ENCODE measurements at places on chromosomes 7 and 10.

- DNase-seq = no peak
Observed at GRCh38 chr7:128349466-128349825, 5.7 kb upstream of the RBM28 start.

- no peak for DNase-seq
Observed at GRCh38 chr7:91191771-91192170, 72.5 kb upstream of the FZD1 start.

DNA sequence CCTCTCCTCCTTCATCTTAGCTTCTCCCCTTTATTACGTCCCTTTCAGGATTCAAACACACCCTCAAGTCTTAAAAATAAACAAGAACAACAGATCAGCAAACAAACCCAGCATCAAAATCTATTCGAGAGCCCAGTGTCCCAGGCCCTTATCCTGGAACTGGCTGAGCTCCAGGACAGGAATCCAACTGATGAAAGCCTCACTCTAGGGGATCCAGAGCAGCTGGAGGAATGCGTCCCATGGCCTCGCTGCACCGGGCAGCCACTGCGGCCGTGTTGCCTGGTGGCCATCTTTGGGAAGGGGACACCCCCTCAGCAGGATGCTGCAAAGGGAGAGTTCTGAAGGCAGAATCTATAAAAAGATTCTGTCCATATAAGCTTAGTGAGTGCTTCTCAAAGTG lies 156.5 kb upstream of the BMPER start:
- DNase-seq = no peak

DNA sequence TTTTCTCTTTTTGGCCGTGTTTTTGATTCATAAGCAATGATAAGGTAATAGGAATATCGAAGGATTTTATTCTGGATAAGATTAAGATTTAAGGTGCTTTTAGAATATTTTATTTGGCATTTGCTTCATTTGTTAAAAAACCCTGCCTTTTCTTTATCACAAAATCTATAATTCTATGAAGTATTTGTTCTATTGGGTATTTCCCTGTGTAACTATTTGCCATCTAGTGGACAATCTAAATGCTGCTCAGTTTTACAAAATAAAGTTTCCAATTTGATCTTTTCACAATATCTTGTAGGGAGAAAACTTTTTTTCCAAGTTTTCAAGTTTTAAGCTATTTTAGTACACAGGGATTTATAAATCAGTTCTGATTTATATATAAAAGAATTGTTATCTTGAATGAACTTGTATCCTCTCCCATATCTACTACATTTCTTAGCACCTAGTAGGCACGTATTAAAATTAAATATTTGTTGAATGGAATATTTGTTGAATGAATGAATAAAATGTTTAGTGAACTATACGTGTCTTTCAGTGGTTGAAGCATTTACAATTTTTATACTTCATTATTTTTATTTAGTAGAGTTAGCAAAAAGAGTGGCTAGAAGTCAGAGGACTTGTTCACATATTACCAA lies 26.5 kb downstream of the ANKRD7 start:
- no peak for DNase-seq

DNA sequence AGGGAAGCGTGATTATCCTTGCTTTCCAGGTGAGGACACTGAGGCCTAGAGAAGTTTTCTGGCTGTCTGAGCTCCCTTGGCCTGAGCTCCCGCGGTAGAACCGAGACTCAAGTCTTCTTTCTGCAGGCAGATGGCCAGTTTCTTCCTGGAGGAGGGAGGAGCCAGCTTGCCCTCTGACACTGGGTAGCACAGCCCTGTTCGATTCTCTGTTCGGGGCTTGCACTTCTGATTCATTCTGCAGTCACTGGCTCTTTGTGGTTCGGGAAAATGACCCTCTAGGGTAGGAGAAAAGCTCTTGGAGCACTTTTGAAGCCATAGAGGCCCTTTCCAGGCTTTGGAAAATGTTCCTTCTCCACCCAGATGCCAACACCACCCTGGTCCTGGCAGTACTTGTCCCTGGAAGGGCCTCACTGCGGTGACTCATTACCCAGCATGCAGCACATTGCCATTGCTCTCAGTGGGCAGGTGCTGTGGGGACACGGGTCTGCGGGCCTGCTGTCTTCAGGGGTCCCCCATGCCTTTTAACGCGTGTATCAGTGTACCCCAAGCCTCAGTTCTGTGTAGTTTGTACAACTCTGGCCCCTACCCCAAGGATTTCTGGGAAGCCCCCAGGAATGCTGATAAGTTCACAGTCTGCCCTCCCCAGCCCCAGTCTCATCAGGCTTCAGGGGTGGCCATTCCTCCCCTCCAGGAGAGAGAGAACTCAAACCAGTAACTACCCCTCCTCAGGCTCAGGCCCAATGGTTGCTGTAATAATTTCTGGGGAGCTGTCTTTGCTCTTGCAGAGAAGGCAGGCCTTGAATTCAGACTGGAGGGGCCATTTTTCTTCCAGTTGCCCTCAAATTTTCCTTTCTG lies 11.9 kb downstream of the CHST3 start:
- no peak for DNase-seq

GRCh38 chr7:83366629-83367028 lies 203.9 kb upstream of the PCLO start:
- no peak for DNase-seq

DNA sequence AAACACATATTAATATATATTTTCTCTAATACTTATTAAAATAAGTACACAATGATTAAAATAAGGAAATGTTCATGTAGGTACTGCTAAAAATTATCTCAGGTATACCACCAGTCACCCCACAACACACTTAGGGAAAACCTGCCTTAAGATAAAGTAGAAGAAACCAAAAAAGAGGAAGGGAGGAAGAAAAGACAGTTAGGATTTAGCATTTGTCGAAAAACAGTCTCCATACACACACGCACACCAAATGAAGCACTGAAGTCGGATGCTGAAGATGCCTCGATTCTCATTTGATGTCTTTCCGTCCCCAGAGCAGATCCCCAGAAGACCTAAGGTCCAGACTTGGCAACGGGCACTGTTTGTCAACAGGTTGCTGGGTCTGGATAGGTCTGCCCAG lies 30.0 kb upstream of the ARID5B start:
- no peak for DNase-seq

Measured in HFF-Myc (cell line).